B cell (primary cell): ENCODE measurements at places on chromosomes 5 and 9.

- no peaks in the 10 kb centered on the region for H3K36me3 ChIP-seq
- no peak for DNase-seq
- no peaks in the 10 kb centered on the region for H3K4me1 ChIP-seq
- H3K27me3 ChIP-seq, result no peaks in the 10 kb centered on the region
- H3K27ac ChIP-seq, result no peak overlapping the region
Measured at GRCh38 chr5:29077451-29077850, 2039.1 kb upstream of the CDH9 start.

GRCh38 chr5:157570531-157571200 lies 4.9 kb downstream of the ADAM19 start:
- H3K4me1 ChIP-seq, result peaks cover 67% of the 10 kb centered on the region
- no peaks in the 10 kb centered on the region for H3K27me3 ChIP-seq
- DNase-seq, result peak; percentile 68
- H3K36me3 ChIP-seq, result no peaks in the 10 kb centered on the region
- H3K4me3 ChIP-seq, result peak overlapping the region; percentile 3
- peak overlapping the region; percentile 38 for H3K27ac ChIP-seq

- no peaks in the 10 kb centered on the region for H3K27me3 ChIP-seq
- H3K4me1 ChIP-seq, result no peaks in the 10 kb centered on the region
- H3K36me3 ChIP-seq, result no peaks in the 10 kb centered on the region
- DNase-seq, result no peak
Measured at GRCh38 chr9:109730228-109730627, 49.8 kb upstream of the PALM2AKAP2 start.

- H3K4me1 ChIP-seq, result peaks cover 6% of the 10 kb centered on the region
- no peaks in the 10 kb centered on the region for H3K27me3 ChIP-seq
- DNase-seq, result no peak
- no peaks in the 10 kb centered on the region for H3K36me3 ChIP-seq
- no peak overlapping the region for H3K4me3 ChIP-seq
Measured at GRCh38 chr9:114308361-114308950, 14.4 kb upstream of the ORM1 start.

DNA sequence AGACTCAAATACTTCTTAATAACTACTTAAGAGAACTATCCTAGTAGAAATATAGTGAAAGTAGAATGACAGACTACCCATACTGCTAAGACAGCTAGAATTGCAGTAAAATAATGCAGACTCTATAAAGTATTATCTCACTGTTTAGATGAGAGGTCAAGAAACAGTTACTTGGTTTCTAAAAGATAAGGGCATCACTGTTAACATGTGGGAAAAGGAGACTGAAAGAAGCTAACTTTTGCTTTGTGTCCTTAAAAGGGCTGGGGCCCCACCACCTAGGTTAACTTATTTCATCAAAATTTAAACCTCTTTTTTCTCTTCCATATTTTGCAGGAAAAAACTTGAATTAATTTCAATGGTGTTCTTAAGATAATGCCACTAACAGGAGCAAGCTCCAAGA lies 204.3 kb downstream of the CNTLN start:
- no peaks in the 10 kb centered on the region for H3K4me1 ChIP-seq
- no peaks in the 10 kb centered on the region for H3K36me3 ChIP-seq
- no peak overlapping the region for H3K4me3 ChIP-seq
- H3K27me3 ChIP-seq, result no peaks in the 10 kb centered on the region
- no peak overlapping the region for H3K27ac ChIP-seq
- DNase-seq, result no peak

- H3K4me1 ChIP-seq, result no peaks in the 10 kb centered on the region
- no peak overlapping the region for H3K4me3 ChIP-seq
- no peaks in the 10 kb centered on the region for H3K27me3 ChIP-seq
- no peak overlapping the region for H3K27ac ChIP-seq
- DNase-seq, result no peak
Measured at GRCh38 chr5:173456751-173457171, 128.5 kb upstream of the STC2 start.

GRCh38 chr9:95509851-95510708 lies 6.7 kb downstream of the PTCH1 start:
- no peak for DNase-seq
- peaks cover 49% of the 10 kb centered on the region for H3K4me1 ChIP-seq
- H3K27ac ChIP-seq, result no peak overlapping the region
- no peaks in the 10 kb centered on the region for H3K36me3 ChIP-seq

DNA sequence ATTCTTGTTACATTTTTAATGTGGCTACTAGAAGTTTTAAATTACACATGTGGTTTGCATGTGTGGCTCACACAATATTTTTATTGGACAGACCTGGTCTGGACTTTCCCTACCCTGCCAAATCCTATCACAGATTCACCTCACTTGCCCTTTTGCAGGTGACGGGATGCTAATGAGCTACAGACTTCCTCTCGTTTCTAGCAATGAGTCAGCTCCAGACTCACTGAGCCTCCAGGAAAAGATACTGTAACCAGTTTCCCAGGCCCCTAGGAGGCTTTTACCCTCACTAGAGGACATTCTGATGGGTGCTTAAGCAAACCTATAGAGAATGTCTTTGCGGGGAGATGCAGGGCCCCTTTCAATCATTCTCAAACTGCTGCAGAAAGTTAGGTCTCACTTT lies 135.4 kb downstream of the WDR41 start:
- DNase-seq, result no peak
- peaks cover 6% of the 10 kb centered on the region for H3K4me1 ChIP-seq

DNA sequence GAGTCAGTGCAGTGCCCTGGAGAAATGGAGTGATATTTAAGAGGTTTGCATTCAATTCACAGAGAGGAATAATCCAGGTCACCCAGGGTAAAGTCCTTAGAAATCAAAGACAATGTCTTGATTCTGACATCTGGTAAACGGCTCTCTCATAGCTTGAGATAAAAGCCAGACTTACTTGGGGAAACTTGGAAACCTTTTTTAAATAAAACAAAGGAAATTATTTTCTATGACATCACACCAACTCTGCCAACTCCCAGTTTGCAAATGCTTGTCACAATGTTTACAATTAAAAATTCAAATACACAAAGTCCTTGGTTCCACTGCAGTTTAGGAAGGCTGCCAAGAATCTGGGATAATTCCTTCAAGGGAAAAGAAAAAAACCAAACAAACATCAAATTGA lies 255.1 kb upstream of the NREP start:
- H3K4me1 ChIP-seq, result no peaks in the 10 kb centered on the region
- no peak overlapping the region for H3K4me3 ChIP-seq
- H3K27ac ChIP-seq, result no peak overlapping the region

GRCh38 chr9:113568081-113568435 lies 104.5 kb downstream of the RGS3 start:
- peaks cover 13% of the 10 kb centered on the region for H3K4me1 ChIP-seq
- H3K4me3 ChIP-seq, result no peak overlapping the region
- H3K27me3 ChIP-seq, result peaks cover 5% of the 10 kb centered on the region
- no peak for DNase-seq
